Urinary bladder (tissue), 4 donors: ENCODE measurements at places on chromosomes 6 and 20. TPM values are rescaled to one million over a fixed set of nuclear protein-coding genes. Genes with fewer than 3 reads are reported as not detected.

DNA sequence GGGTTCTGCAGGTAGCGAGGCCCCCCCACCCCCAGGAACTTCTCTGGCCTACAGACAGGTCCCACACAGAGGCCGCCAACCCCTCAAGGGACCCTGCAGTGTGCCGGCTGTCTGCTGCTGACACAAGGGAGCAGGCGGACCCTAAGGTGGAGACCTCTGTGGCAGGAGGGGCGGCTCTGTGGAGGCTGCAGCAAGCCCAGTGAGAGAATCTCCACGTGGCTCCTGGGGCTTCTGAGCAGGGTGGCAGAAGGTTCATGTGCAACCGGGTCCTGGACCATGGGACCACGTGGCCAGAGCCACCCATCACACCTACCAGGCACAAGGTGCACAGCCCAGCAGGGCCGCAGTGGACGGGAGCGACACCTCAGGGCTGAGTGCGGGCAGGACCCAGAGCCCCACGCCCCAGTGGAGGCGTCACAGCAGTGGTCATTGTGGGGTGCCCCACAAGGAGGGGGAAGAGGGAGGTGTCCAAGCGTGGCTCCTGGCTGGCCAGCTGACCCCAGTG is 4.3 kb downstream of the ARFRP1 start:
- no peak for DNase-seq

DNA sequence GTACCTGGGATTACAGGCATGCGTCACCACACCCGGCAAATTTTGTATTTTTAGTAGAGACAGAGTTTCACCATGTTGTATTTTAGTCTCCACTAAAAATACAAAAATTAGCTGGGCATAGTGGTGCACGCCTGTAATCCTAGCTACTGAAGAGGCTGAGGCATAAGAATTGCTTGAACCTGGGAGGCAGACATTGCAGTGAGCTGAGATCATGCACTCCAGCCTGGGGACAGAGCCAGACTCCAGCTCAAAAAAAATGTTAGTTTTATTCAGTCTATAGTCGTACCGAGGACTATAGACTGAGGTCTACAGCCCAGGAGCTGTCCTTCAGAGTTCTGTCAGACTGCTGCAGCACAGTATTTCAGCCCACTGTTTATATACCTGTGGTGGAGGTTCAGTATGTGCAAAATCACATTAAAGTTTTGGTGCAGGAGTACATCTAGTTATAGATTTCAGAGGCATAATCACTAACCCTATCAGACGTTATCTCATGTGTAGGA is 3.6 kb upstream of the CASP8AP2 start:
- no peak for DNase-seq

GRCh38 chr20:3239026-3239866 is at the start of gene SLC4A11:
Gene SLC4A11 (minus strand): TSS chr20:3239190. CDS start chr20:3239137, 53 bp downstream.
- no peak for DNase-seq

GRM1 gene
- 0.01 TPM for polyA plus RNA-seq

NFKBIL1 gene
- polyA plus RNA-seq, result 36.9 TPM

PSMB8 gene
- 82.0 TPM for polyA plus RNA-seq

- no peak for DNase-seq
These were observed 62.6 kb upstream of the PMEPA1 start for GRCh38 chr20:57772349-57772964.

DNA sequence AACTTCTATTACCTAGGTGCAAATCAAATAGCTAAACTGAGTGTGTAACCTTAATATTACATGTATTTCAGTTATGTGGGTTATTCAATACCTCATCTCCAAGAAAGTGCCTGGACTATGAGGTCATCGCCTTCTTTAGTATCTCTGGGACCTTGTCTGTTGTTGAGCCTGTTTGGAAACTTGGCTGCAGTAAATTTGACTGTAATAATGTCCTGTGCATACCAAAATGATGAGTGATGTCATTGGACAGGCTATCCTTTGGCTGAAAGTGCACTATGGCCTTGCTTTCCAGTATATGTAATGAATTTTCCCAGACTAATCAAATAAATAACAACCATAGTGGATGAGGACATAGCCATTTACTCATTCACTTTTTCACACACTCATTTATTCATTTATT is 455.1 kb downstream of the ADGRB3 start:
- no peak for DNase-seq

- DNase-seq, result no peak
These were observed 34.3 kb upstream of the ZBP1 start for GRCh38 chr20:57654363-57654997.

- DNase-seq, result no peak
These were observed 15.2 kb upstream of the ARFGEF2 start for GRCh38 chr20:48906221-48906877.

DNA sequence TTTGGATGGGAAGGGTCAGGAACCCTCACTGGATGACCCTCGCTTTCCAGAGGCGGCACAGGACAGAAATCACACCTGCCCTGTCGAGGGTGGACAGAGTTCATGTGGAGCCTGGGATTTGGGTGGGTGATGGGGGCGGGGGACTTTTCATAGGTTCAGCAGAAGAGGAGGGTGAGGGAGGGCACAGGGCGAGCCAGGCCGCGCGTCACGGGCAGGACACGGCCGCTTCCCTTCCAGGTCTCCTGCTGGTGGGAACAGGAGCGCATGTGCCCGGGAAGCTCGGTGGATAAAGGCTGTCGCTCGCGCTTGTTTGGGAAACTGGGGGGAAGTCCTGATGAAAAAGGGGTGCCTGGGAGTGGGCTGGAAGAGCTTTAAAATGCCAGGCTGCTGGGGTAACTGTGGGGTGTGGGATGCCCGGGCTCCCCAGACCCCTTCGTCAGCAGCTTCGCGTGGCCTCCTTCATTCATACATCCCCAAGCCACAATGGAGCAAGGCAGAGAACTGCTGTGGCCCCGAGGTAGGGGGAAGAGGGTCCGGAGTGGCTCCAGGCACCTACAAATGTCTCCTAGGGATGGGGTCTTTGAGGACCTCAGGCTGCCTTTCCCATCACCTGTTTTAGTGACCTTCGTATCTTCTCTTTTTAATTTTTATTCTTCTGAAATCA is 102.2 kb downstream of the DACT2 start:
- DNase-seq, result no peak

KCNK17 gene
- 0.52 TPM for polyA plus RNA-seq

DNA sequence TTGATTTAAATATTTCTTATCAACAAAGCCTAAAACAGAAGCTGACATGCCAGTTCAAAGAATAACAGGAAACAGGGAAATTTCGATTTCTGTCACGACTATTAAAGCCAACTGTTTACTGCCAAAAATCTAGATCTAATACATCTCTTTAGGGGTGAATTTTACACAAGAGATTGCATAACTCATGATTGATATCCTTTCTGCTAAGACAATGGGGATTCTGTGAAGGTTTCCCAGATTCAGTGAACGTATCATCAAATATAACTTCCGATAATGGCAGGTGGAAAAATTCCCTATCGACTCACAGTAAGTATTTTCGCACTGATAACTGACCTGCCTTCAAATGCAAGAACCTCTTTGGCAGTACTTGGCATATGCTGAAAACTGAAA is 42.9 kb downstream of the NHSL1 start:
- DNase-seq, result no peak

- no peak for DNase-seq
These were observed 127.2 kb downstream of the F13A1 start for GRCh38 chr6:6193221-6193745.

DNA sequence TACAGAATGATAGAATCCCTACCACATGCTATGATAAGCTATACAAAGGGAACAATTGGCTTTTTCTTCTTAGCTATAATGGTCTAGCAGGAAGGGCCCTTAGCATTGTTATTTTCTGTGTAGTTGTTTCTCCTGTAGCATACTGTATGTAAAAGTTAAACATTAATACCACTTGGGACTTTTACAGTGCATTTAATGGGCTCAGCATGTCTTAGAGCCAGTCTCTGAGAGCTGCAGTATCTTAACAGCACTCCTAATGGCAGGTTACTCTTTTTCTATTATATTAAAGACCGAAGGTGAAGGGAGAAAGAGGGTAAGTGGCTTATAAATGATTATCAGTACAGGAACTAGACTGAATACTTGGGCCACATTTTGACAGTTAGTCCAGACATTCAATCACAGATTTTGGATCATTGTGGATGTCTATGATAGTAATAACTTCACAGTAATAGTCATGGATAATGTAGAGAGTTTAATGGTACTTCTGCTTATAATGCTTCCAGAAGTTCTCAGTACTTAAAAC is 290.7 kb downstream of the PHF3 start:
- no peak for DNase-seq

DNA sequence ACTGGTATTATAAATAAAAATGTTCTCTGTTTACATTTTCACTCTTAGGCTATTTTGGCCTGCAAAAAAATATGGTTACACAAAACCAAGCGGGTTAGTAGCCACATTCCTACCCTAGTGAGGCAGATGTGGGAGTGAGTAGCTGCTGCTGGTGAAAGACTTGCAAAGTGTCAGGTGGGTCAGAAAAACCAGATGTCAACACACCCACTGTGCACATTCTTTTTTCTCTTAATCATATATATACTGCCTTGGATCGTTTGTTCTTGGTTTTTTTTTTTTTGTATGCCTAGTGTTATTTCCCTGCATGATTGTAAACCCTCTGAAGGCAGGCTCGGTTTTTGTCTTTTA is 68.0 kb upstream of the TFB1M start:
- DNase-seq, result no peak

DNA sequence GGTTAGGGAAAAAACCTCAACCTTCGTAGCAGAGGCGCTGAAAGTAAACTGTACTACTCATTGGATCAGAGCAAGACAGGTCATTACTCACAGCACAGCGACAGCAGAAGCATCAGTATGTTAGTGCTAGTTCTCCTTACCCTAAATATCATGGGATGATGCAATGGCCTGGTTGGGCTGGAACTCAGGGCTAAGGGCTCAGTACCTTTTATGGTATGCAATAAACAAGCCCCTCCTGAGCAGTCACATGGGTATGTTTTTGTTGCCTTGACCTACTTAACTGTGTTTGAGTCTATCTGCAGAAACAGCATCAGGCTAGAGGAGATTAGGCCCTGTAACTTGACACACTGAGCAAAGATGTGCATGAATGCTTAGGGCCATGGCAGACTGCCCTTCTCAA is 369.4 kb upstream of the IMPG1 start:
- DNase-seq, result no peak

SLC17A1 gene
- not detected for polyA plus RNA-seq

DNA sequence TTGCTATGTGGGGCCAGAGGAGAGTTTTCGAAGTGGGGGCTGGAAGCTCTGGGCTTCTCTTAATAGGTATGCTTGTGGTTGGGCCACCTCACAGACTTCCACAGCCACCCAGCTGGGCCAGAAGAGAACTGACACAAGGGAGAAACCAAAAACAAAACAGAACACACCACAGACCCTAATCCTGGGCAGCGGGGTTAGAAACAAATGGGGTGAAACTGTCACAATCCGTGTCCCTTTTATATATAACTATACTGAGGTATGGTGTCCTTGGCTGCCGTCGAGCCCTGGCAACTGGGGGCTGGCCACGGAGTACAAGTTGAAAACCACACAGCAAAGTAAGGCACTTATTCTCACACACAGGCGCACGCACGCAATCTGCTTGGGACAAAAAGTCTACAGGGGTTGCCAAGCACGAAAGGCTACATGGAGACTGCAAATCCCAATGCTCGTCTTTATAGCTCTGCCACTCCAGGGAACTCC is 78.3 kb downstream of the TRAM2 start:
- no peak for DNase-seq

GRCh38 chr6:71347119-71347518 is 58.5 kb downstream of the OGFRL1 start:
- no peak for DNase-seq

- no peak for DNase-seq
These were observed 351.2 kb upstream of the RUNX2 start for GRCh38 chr6:44976677-44977641.
